CD4-positive, alpha-beta T cell treated with Interleukin-17A for 1 hour (primary cell): ENCODE measurements at places on chromosomes 2 and 18.

GRCh38 chr2:186614373-186614772 is 24.5 kb downstream of the ITGAV start:
- DNase-seq, result no peak

DNA sequence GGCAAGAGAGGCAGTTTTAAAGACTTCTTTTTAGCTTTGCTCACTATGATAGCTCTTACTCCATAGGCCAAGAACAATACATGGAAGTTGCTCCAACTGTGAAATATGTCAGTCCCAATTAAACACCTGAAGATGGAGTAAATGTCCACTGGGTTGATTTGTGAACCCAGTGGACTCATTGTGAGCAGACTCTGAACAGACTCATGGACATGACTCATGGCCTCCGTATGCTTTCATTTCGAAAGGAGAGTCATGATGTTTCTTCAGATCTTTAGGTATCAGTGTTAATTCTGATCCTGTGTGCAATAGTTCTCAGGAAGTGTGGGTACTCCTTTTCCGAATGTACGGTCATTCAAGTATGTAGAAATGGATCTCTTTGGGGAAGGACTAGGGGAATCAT is 5.4 kb upstream of the CWC22 start:
- DNase-seq, result no peak

DNA sequence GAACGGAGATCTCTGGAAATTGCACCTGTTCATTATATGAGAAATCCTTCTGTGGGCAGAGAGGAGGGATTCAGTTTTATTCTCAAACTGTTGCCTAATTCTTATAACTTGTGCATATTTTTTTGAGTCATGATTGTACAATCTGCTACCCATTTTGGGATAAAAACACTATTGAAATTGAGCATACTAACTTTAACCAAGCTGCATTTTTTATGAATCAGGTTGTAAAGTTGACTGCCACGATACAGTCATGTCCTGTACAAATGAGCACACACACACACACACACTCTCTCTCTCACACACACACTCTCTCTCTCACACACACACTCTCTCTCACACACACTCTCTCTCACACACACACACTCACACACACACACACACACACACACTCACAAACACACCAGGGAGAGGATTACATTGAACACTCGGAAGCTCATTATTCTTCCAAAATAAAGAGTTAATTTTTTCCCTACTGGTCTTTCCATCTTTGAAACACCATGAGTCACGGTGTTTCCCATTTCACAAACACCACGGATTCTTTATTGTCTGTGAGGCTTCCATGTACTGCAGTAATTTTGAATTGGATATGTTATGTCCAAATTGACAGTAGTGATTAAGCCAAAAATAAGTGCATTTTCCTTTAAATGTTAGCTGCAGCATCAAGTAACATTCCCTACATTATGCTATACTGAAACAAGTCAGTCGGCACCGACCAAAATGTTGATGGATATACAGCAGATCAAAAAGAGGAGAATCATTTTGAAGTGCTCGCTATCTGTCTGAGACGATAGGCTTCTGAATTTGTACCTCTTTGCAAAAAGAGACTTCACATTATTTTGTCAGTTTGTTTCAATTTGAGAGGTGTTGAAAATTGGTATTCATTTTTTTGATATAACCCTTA is 216.9 kb downstream of the ARHGAP15 start:
- no peak for DNase-seq

DNA sequence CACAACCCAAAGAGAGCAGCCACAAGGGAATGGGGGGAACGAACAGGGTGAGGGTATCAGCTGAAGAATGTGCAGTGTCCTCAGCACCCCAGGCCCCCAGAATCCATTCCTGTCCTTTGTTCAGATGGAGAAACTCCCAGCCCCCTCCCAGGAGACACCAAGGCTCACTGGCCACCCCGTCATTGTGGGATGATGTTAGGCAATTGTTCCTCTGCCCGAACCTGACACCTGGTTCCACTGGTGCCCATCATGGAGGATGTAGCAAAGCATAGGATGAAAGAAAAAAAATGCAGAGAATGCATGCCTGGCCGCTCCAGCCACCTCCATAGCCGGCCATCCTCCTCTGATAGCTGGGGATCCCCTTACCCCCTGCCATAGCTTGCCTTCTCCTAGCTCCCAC is 197.3 kb upstream of the TWIST2 start:
- no peak for DNase-seq

GRCh38 chr2:101736233-101736632 is 38.7 kb downstream of the MAP4K4 start:
- DNase-seq, result no peak

DNA sequence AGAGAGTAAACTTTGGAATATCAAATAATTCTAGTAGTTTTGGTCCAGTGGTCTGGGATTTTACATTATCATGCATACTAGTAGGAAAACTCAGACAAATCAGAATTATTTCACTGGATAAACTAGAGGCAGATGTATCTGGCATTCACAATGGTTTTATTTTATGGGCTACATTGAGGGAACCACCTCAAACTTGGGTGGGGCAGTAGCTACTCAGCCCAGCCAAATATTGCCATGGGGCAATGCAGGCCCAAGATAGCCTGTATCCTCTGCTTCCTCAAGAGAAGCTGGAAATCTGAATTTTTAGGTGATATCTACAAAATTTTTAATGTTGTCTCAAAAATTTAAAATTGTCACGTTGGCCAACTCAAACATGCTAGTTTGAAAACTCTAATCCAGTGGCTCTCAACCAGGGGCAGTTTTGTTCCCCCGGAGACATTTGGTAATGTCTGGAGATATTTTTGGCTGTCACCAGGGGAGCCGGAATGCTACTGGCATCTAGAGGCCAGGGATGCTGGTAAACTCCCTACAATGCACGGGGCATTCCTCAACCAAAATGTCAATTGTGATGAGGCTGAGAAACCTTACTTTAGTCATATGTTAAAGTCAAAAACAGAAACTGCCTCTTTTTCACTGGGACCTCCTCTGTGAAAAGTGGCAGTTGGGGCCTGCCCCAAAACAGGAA is 172.8 kb upstream of the SPRED2 start:
- no peak for DNase-seq

- DNase-seq, result no peak
Measured at GRCh38 chr18:63907664-63908063, at the start of gene SERPINB10. Gene SERPINB10 (plus strand): TSS chr18:63907958. CDS start chr18:63915511, 7,553 bp downstream.

- no peak for DNase-seq
Measured at GRCh38 chr2:63484481-63484880, 103.8 kb downstream of the WDPCP start.

GRCh38 chr18:39555496-39555895 is 1989.9 kb upstream of the CELF4 start:
- no peak for DNase-seq

- no peak for DNase-seq
Measured at GRCh38 chr2:69469375-69469774, 32.1 kb upstream of the NFU1 start.

GRCh38 chr2:168814046-168814445 is 11.6 kb downstream of the NOSTRIN start:
- DNase-seq, result no peak

DNA sequence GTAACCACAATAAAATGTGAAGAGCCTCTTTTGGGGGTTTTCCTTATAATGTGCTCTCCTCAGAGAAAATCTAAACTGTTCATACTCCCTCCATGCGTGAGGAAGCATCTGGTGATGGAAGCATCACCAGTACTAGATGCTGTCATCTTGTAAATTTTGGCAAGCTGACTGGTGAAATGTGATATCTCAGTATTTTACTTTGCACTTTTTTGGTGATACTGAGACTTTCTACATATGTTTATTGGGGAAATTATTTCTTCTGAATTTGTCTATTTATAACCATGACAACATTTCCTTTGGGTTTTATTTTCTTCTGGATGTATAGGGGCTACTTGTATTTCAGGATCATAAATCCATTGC is 95.9 kb upstream of the DLGAP1 start:
- DNase-seq, result no peak

GRCh38 chr18:63562284-63562683 is 20.1 kb downstream of the SERPINB12 start:
- no peak for DNase-seq

GRCh38 chr18:47422524-47422923 is 171.1 kb upstream of the SKOR2 start:
- no peak for DNase-seq

DNA sequence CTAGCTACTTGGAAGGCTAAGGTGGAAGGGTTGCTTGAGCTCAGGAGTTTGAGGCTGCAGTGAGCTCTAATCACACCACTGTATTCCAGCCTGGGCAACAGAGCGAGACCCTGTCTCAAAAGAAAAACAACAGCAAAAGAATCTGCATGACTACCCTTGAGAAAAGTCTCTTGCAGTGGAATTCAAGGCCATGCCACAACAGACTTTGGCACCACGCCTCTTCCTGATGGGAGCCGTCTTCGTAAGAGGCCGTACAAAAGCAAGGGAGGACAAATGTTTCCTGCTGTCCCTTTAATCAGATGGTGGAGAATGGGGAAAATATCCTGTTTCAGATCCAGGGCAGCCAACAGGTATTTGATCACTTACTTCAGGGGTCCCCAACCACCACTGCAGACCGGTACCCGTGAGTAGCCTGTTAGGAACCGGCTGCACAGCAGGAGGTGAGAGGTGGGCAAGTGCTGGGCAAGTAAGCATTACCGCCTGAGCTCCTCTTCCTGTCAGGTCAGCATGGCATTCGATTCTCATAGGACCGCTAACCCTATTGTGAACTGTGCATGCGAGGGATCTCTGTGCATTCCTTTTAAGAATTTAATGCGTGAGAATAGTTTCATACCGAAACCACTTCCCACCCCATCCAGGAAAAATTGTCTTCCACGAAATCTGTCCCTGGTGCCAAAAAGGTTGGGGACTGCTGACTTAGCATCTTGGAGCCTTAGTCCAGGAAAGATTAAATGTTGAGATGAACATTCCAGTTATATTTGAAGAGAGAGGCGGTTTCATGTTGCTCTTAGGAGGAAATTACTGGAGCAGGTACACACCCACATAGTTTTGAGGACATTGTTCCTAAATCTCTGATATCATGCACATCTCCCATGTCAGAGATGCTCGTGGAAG is 94.4 kb upstream of the XPO1 start:
- no peak for DNase-seq

GRCh38 chr2:11156396-11157075 is 1.3 kb downstream of the SLC66A3 start:
- DNase-seq, result no peak

DNA sequence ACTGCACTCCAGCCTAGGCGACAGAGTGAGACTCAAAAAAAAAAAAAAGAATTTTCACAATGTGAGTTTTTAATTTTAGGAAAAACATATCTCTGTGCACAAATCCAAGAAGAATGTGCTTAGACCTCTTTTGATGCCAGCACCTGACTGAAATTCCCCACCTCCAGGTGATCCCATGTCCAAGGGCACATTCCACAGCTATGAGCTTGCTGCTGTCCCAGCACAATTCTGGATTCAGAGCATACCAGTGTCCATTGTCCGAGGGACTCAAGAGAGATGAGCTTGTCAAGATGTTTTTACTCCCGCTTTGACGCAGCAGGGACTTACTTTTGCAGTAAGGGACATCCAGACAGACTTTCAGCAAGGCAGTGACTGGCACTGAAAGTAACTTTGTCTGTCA is 489.1 kb upstream of the ACVR2A start:
- DNase-seq, result no peak

- DNase-seq, result no peak
Measured at GRCh38 chr18:61426492-61427053, 93.3 kb downstream of the CDH20 start.

- no peak for DNase-seq
Measured at GRCh38 chr2:127118038-127118437, 11.1 kb upstream of the BIN1 start.
